ENCODE measurements at places on chromosomes 2 and 18. TPM values are rescaled to one million over a fixed set of nuclear protein-coding genes. Genes with fewer than 3 reads are reported as not detected.

- DNase-seq = no peak
Measured at GRCh38 chr2:88160517-88160916, 9.6 kb upstream of the THNSL2 start.

- DNase-seq = no peak
Measured at GRCh38 chr18:21496277-21496835, 104.1 kb downstream of the ESCO1 start.

- DNase-seq = no peak
Measured at GRCh38 chr18:58402247-58402646, 226.6 kb downstream of the ALPK2 start.

NCKAP5 gene
- total RNA-seq = 18.4 TPM
